Left cardiac atrium (tissue), 4 donors: ENCODE measurements at places on chromosomes 13 and 19.

- DNase-seq = no peak
These were observed 775.7 kb upstream of the SPRY2 start for GRCh38 chr13:81116461-81117282.

DNA sequence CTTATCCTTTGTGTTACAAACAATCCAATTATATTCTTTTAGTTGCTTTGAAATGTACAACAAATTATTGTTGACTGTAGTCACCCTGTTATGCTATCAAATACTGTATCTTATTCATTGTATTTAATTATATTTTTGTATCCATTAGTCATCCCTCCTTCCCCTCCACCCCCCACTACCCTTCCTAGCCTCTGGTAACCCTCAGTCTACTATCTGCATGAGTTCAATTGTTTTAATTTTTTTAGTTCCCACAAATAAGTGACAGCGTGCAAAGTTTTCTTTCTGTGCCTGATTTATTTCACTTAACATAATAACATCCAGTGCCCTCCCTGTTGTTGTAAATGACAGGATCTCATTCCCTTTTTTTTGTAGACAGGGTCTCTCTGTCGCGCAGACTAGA is 4.5 kb downstream of the SAE1 start:
- no peak for DNase-seq

DNA sequence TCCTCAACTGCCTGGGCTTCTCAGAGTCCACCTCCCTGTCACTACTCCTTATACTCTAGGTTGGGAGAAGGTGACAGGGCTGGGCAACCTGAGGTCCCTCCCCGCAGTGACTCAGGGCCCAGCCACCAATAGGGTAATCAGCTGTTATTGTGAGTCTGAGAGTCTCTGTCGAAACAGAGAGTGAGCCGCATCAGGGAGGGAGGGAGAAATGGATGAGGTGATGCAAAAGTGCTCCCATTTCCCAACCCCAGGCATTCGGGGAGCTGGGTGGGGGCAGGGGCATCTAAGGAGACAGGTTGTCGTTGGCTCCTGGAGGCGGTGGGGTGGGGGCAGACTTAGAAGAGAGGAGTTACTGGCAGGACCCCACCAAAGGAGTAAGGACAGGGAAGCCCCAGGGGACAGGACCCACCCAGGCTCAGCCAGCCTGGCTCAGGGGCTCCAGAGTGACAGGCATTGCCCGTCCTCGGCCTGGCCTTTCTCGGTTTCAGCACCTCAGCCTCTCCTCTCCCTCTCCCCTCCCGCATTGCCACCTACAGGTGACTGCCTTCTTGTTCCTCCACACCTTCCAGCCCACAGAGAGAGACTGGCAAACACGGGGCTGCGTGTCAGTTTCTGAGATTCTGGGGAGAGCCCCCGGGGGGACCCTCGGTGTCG is at the start of gene DMKN:
DMKN (minus strand) TSS at position 22 of the 654 bp plus-strand sequence. CDS start 174 bp downstream, outside the sequence.
- DNase-seq = no peak

DNA sequence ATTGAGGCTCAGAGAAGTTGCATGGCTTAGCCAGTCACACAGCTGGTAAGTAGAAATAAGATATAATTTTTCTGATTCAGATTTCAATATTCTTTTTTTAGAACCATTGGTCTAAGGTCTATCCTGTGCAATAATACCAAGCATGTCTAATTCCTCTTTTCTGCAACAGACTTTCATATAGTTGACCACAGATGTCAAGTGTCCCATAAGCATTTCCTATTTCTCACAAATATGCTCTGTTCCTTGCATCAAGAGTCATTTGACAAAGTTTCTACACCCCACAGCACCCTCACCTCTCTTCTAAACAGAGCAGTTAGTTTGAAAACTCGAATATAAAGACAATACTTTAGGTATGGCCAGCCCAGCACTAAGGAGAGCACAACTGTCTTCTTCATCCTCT is 26.8 kb upstream of the SACS start:
- DNase-seq = no peak

DNA sequence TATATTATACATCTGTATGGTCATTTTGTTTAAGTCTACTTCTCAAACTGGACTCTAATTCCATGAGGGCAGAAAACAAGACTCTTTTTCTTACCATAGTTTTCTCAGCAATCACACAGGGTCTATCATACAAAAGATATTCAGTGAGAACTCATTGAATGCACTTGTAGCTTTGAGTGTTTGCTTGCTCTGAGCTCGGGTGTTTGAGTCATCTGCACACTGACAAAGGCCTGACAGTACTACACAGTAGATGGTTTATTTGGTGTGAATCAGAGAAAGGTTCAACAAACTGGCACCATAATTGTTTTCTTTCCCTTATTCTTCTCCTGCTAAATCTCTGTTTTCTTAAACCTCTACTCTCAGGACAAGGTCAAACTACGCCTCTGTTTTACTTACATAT is 586.4 kb downstream of the LMO7 start:
- DNase-seq = no peak

GRCh38 chr19:48244281-48244680 is 11.4 kb downstream of the CARD8 start:
- no peak for DNase-seq

GRCh38 chr13:58547419-58547818 is 915.9 kb downstream of the PCDH17 start:
- DNase-seq = no peak

DNA sequence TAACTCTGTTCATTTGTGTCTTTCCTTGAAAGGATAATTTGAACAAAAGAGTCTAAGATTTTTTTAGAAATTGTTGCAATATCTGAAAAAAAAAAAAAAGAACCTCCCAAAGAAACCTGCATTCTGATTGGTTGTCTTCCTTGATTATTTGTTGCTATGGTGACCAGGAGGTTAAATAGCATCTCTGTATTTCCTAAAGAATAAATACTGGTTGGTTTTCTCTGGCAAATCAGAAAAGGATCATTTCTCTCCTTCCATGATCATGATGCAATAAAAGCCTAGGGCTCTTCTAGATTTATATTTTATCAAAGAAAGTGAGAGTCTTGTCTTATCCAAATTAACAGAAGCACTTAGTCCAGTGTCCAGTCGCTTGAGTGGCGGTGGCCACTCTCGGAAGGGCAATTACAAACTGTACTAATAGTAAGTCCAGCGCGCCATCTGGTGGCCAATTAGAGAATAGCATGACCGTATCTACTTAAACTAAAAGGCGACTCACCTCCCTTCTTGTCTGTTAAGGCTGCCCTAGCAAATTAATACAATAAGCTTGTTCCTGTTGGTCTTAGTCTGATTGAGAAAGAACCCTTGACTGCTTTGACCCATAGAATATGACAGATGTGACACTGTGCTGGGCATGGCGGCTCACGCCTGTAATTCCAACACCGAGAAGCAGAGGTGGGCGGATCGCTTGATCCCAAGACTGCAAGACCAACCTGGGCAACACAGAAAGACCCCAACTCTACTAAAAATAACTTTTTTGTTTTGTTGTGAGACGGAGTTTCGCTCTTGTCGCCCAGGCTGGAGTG is 47.0 kb upstream of the PNMA8B start:
- peak; percentile 94 for DNase-seq

DNA sequence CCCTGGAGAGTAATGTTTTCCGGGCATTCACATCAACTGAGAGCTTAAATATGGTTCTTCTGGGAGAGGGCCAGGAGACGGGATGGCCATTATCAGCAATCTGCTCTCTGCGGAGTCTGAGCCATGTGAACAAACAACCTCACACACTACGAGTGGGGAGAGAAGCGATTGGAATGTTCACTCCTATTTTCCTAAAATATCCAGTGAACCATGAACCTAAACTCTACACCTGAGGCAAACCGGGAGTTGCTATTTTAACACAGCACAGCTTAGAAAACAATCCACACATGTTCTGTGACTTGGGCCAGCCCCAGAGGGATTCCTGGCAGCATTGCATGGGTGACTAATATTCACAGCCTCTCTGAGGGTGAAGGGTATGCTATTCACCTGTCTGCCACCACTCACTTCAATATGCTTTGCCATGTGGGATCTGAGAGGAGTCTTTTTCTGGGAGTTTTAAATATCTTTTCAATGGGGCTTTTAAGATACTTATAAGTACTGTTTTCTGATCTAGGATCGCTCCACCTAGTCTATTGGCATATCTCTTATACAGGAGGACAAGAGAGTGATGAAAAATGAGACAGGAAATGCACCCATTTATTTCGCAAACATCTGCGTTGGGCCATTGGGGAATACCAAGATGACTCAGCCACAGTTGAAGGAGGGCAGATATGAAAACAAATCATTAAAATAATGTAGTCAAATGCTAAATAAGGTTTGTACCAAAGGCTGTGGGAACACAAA is 72.6 kb upstream of the SERP2 start:
- DNase-seq = peak; percentile 47

DNA sequence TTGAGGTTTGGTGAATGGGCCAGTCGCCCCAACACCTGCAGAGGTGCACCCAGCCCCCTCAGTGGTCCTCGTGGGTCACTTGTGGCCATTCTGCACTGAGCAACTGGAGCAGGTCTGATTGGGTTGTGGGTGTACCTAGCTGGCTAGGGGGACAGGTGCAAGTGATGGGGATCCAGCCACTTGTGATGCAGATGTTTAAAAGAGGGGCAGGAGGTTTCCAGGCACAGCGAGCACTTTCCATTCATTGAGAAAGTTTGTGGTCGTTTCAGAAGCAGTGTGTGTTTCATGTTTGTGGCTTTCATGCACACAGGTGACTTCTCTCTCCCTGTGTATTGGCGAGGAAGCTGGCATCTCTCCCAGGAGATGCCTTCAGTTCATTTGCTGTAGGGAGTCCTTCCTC is 34.7 kb downstream of the TSSK6 start:
- no peak for DNase-seq

GRCh38 chr13:43478902-43479301 is 307.9 kb downstream of the ENOX1 start:
- no peak for DNase-seq

- DNase-seq = no peak
These were observed 199.8 kb downstream of the COG6 start for GRCh38 chr13:39855236-39855635.

DNA sequence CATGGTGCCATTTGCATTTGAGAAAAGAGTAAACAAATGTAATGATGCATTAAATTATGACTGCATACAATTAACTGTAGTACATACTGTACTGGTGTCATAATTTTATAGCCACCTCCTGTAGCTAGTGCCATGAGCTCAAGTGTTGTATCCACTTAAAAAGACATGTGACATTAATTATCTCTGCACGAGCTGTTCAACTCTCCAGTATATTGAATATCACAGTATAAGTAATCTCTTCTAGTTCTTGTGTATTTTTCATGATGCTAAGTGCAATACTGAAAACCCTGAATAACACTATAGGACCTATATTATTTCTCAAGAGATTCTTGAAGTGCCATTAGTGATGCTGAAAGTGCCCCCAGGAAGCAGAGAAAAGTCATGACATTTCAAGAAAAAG is 387.3 kb downstream of the PCDH17 start:
- no peak for DNase-seq

GRCh38 chr13:85638265-85638664 is 161.0 kb downstream of the SLITRK6 start:
- no peak for DNase-seq

GRCh38 chr13:49351871-49352270 is 92.0 kb downstream of the CAB39L start:
- no peak for DNase-seq

DNA sequence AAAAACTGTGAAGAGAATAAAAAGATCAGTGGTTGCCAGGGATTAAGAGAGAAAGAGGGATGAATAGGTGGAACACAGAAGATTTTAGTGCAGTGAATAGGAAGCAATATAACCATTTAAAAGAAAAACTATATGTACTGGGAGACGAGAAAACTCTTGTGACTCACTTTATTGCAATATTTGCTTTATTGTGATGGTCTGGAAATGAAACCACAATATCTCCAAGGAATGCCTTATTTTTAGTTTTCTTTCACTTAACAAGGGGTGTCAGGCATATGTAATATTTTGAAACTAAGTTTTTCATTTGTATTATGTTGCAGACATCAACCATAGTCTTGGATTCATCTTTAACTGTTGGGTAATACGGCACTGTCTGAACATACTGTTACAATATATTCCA is 1308.2 kb downstream of the PCDH9 start:
- no peak for DNase-seq

DNA sequence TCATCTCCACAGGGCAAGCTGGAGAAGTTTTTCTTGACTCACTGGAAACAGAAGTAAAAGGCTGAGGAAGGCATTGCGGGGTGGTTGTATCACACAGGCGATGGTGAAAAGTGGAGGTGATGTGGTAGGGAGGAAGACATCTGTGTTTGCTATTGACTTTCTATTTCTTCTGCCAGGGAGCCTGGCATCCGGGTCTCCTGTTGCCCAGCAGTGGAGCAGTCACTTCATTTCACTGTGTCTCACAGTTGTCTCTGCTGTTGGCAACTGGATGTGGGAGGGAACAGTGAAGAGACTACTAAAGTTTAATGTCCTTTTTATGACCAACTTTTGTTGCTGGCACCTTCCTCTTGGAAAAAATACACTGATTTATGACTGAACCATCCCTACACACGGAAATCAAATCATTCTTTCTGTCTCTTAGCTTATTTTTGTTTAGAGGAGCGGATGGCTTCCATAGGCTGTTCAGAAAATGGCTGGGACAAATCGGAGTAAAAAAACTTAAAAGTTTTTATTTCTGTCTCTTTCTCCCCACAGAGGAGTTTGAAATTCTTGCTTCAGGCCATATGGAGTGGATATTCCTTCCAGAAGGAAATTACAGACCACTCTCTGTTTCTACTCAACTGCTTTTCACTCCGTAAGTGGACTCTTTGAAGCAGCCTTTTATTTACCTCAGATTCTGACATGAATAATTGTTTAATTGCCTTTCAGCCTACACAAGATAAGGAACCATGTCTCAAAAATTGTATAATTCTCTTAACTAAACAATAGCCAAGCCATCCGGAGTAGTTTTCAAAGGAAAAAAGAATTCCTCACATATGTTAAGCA is 23.8 kb upstream of the MEDAG start:
- DNase-seq = no peak

DNA sequence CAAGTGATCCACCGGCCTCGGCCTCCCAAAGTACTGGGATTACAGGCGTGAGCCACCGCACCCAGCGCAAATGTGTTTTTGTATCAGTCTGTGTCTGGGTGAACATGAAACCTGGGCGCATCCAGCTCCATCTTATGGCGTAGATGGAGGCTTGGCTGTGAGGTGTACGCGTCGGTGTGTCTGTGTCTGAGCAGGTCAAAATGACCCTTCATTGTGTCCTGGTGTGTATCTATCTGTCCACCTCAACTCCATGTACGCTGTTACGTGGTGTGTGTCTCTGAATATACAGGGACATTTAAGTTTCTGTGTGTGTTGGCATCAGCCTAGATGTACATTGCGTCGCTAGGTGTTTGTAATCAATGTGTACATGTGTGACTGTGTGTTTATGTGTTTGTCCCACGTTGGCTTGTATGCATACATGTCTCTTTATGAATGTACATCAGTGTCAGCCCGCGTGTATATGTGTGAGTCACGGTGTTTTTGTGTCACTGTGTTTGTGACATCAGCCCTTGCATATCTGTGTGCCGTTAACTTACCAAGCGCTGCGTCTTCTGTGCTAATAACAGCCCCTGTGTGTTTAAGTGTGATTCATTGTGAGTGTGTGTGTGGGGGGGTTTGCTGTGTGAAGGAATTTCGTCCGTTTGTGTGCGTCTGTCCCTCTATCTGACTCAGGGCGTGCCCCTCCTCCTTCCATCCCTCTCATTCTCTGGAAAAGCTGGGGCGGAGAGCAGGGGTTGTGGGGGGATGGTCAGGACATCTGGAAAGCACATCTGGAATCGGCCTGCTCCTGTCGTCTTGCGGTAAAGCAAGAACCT is 6.4 kb downstream of the AXL start:
- DNase-seq = peak; percentile 75
